Urinary bladder (tissue), 4 donors: ENCODE measurements at places on chromosomes 1 and 21.
A peak's percentile ranks its signal among the peaks of the same experiment; 100 is the strongest.

- DNase-seq: no peak
Observed at GRCh38 chr21:38849776-38850175, 44.0 kb downstream of the ETS2 start.

DNA sequence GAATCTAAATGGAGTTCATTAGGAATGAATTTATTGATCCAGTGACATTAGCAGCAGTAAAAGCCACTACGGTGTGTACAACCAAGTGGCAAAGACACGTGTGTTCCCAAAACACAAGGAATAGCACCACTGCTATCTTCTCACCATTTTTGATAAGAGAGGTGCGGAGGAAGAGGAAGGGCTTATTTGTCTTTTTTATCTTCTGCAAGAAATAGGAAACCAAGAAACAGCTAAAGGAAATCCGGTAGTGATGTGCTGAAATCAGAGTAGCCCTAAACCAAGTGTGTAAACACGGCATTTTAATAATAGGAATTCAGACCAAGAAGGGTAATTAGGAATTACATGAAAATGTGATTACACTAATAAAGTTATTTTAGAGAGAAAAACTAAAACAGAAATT, 9.1 kb upstream of the SCYL3 start:
- DNase-seq: no peak

GRCh38 chr1:172973424-172973823, 77.3 kb downstream of the TNFSF18 start:
- DNase-seq: no peak

DNA sequence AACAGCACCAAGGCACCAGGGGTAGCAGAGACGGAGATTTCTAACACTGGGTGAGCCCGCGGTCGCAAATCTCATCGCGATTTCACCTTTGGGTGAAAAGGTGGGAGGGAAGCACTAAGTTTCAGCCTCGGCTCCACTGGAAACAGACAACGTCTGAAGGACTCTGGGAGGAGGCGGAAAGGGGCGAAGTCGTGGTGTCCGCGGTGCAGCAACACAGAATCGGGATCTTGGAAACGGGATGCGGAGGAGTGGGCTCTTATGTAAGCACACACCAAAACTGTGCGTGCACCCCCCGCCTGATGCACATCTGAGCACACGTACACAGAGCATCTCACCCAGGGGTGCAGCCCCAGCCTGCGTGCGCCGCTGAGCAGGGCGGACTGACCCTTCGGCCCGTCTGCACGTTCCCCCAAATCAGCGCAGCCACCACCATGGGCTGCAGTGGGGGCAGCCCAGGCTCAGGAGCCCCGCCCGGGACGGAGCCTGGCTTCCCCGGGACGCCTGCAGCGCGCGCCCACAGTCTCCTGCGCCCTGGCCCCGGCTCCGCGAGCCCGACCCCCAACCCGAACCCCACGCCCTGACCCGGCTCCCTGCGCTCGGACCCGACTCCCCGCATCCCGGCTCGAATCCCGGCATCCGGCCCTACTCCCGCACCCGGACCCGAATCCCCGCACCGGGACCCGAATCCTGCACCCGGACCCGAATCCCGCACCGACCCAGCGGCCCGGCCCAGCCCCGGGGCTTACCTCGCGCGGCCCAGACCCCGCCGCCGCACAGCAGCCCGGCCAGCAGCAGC, 670 bp downstream of the CLSTN1 start:
- no peak for DNase-seq

DNA sequence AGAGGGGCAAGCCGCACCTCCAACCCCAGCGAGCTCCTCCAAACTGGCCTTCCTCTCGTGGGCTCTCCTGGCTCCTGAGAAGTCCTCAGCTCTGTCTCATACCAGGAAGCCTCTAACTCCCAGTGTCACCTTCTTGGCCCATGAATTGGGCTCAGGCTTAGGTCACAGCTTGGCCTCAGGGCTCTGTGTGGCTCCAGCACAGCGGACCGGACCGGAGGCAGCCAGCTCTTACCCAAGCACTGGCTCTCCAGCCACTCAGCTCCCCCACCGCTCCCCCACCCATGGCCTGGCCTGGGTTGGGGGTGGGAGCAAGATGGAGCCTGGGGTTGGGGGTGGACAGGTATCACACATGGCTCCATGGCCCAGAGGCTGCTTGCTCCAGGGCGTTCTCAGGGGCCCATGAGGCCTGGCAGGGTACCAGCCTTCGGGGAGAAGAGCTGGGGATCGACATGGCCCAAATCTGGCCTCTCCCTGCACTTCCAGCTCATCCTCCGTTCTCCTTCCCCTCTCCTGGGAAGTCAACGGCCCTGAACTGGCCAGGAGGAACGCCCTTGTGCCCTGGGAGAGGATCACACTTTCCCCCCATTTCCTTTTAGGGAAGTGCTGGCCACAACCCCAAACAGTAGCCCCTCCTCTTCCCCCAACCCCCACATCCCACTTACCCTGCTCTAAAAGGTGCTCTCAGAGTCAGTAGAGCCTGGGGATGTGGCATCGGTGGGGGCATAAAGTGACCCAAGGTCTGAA, 97.5 kb downstream of the CASZ1 start:
- DNase-seq: no peak

GRCh38 chr1:231580874-231581273, 45.7 kb upstream of the DISC1 start:
- no peak for DNase-seq

DNA sequence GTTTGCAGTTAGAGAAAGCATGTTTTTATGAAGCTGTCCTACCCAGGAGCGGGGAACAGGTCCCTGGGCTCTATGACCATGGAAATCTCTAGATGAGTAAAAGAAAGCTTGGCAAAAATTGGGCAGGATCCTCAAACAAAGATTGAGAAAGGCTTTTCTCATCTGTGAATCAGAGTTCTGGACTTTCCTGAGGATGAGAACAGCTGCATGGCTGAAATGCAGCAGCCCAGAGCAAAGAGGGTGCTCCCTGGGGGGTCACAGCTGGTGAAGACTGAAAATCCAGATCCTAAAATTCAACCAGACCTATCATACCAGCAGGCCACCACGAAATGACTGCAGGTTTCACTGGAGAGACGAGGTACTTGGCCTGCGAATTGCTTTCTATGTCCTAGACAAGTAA, 65.7 kb upstream of the APP start:
- DNase-seq: no peak

DNA sequence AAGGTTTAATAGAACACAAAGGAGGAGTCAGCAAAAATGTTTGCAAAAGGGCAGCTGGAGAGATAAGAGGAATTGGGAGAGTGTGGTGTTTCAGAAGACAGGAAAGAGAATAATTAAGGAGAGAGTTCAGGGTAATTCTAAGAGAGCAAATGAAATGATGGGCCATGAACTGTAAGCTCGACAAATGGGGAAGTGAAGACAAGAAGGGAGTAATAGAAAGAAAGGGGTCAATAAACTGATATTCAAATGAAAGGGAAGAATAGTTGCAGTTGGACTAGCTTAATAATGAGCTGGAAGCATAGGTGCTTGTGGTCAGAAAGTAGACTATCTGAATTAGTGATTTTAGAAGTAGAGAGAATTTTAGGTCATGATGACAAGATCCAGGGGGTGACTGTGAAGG, 15.6 kb upstream of the RNF220 start:
- DNase-seq: no peak

- no peak for DNase-seq
Observed at GRCh38 chr21:17257784-17258183, 255.1 kb upstream of the CXADR start.

GRCh38 chr1:99577313-99577712, 68.6 kb upstream of the PALMD start:
- DNase-seq: no peak

DNA sequence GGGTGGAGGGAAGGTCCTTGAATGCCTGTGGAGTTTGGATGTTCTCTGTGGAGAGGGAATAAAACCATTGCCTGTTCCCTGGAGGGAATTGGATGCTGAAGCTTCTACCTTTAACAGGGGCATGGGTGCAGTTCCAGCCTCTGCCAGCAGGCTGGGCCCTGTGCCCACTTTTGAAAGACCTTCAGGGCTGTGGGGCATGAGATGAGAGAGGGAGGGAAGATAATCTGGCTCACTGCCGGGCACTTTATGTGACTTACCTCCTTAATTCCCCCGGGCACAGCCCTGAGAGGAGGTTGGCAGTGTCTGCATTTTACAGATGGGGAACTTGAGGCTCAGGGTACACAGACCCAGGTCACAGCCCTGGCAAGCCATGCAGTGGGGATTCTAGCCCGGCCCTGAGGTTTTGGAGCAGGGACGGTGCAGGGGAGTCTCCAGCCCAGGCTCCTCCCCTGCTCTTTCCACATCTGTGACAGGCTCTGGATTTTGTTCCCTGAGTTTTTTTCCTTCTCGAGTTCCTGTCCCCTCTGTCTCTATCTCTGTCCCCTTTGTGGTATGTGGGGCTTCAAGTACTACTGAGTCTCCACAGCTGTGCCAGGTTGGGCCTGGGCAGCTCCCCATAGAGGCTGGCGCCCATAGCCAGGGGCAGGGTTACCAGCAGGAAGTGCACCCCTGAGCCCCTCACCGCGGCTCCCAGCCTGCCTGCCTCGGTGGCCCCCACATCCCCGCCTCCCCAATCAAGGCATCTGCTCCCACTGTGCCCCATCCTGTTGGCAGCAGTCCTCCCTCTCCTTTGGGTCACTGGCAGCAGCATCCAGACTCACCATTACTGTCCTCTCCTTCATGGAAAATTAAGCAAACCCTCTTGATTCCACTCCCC, 14.0 kb upstream of the THEMIS2 start:
- DNase-seq: peak; percentile 25

DNA sequence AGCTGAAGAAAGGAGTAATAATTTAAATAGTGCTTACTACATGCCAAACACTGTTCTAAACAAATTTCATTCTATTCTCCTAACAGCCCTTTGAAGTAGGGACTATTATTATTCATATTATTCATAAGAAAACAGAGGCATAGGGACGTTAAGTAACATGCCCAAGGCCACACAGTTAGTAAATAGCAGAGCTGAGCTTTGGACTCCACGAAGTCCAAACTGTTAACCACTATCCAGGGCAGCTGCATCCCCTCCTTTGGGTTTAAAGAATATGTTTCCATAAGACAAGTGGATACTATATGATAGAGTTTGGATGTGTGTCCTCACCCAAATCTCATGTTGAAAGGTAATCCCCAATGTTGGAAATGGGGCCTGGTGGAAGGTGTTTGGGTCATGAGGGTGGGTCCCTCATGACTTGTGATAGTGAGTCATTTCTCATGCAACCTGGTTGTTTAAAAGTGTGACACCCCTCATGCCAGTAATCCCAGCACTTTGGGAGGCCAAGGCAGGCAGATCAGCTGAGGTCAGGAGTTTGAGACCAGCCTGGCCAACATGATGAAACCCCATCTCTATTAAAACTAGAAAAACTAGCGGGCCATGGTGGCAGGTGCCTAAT, 144.0 kb upstream of the CXADR start:
- no peak for DNase-seq

DNA sequence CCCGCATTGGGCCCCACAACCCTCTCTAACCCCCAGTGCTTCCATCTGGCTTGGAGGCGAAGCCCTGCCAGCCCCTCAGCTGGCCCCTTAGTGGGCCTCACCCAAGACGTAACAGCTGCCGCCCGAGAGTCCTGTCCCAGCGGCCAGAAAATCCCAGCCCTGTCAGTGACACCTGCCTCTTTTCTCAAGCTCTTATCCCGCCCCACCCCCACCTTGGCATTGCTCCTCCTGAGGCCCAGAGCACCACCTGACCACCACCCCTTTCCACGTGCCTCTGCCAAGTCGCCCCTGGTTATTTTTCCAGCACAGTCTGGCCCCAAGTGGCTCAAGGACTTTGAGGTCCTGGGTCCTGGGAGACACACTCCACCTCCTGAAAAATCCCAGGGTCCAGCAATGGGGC, 5.9 kb upstream of the CTRC start:
- no peak for DNase-seq

GRCh38 chr21:38880577-38880966, 74.8 kb downstream of the ETS2 start:
- DNase-seq: no peak

DNA sequence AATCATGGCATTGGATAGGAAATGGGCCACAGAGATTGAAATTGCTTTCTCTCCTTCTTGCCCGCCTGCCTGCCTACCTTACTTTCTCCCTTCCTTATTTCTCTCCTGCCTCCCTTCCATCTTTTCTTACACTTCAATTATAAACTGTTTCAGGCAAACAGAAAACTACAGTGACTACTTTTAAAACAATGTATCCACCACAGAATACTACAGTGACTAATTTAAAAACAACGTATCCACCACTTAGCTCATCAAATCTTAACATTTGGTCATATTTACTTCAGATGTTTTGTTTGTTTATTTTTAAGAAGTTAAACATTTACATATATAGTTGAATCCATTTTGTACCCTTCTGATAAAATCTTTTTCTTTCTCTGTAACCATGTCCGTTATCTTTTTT, 54.4 kb downstream of the SNRPE start:
- DNase-seq: no peak

- no peak for DNase-seq
Observed at GRCh38 chr1:214324896-214325800, 44.2 kb downstream of the SMYD2 start.

- peak; percentile 32 for DNase-seq
Observed at GRCh38 chr21:24045775-24046215, 1561.5 kb downstream of the MRPL39 start.

GRCh38 chr1:172421974-172422604, 1.6 kb downstream of the C1orf105 start:
- no peak for DNase-seq

- DNase-seq: no peak
Observed at GRCh38 chr1:111907321-111907720, 82.1 kb downstream of the KCND3 start.

- DNase-seq: no peak
Observed at GRCh38 chr1:87555366-87555765, 226.7 kb downstream of the LMO4 start.

GRCh38 chr1:117365350-117366176, 1.7 kb upstream of the MAN1A2 start:
- no peak for DNase-seq

DNA sequence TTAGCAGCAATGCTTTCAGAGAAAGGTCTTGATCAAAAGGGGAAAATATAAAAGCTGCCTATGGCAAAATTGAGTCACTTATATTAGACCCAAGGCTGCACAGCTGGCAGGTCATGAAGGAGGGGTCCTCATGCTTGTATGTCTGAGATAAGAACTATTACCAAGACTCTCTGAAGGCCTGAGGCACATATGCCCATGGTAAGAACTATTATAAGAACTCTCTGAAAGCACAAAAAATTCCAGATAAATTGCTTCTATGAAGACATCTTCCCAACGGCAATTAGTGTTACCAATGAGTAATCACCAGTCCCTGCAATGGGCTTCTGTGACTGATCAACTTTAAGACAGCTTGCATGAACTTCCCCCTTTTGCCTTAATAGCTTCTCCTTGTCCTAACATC, 42.8 kb upstream of the LRIF1 start:
- no peak for DNase-seq

DNA sequence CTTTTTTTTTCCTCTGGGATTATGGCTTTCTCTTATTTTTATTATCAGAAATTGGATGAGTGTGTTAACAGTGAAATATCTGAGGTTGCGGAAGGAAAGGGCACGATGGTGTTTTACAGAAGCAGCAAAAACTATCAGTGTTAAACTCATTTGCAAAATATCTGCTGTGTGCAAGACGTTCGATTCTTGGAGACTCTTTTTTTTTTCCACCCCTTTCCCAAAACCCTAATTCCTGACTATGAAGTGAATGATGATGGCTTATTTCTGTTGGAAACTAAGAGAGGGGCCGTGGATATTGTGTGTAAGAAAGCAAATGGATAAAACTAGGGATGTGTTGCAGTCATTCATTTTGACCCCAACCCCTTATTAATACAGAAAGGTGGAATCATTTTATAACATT, 677 bp downstream of the NCAM2 start:
- DNase-seq: no peak
